ENCODE measurements at places on chromosomes 6 and 20.

- no peak for DNase-seq
Observed at GRCh38 chr20:62269871-62270270, 31.6 kb downstream of the OSBPL2 start.

DNA sequence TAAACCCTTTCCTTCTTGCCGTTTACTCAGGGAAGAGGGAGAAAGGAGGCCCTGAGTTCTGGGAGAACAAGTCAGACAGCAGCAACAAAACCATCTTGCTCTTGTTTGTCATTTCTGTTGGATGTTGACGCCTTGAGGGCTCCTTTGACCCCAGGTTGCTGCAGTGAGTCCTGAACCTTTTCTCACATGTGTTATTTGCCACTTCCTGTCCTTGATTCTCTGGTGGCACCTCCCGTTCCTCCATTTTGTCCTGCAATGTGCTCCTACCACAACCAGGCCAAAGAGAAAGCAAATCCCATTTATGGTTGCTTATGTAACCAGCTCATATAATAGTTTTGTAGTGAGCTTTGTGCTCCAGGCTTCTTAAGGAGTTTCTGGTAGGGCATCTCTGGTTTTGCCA lies 66.6 kb upstream of the ADGRF4 start:
- no peak for DNase-seq

GRCh38 chr20:31869942-31870725 lies at the start of the genes DUSP15 and TTLL9:
Gene DUSP15 (minus strand): TSS chr20:31870527. CDS start chr20:31870337, 190 bp downstream.
Gene TTLL9 (plus strand): TSS chr20:31870634. CDS start chr20:31871127, 493 bp downstream.
- no peak for DNase-seq

DNA sequence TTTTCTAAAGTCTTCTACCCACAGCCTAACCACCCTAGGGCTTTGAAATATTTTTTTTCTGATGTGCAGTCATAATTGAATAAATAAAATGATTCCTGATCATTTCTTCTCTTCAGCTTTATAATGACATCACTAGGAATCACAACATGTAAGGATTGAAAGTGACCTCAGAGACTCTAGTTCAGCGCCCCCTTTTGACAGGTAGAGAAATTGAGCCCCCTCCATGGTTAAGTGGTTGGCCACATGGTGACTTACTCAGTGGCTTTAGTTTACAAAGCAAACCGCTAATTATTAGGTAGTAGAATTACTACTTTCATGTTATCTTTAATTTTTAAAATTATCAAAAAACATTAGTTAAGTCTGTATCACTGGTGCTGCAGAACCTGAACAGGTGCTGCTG lies 13.3 kb upstream of the SLC2A12 start:
- DNase-seq, result no peak

GRCh38 chr6:107629548-107630129 lies 139.7 kb downstream of the SOBP start:
- no peak for DNase-seq

DNA sequence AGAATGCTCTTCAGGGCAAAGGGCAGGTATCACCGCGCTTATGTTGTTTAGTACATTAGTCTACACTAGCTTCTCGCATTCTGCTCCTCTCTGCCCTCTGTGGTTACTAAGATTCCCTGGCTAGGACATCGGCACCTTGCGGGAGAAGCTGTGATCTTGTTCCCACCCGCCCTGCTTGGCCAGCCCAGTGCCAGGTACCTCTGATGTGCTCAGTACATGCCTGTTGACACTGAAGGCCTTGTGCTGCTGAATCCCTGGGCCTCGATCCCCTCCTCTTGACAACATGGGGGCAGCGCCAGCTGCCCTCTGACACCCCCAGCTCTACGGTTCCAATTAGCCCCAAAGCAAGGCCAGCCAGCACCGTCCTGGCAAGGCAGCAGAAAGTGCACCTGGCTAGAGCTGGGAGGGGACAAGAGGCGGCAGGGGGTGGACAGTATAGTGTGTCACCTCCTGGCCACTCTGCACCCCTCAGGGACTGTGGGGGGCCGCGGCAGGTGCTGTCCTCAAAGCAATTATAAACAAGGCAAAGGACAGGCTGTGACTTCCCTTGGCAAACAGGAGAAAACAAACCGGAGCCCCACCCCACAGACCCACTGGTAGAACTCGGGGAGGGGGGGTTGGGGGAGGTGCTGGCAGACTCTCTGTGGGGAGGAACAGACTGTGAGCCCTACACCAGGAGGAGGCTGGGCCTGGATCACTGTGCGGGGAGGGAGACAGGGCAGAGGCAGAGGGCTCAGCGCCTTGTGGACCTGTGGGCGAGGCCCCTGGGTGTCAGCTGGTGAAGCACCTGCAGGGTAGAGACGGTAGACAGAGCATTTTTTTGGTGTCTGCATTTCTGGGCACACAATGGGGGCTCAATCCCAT lies 7.1 kb downstream of the TFEB start:
- DNase-seq, result no peak

DNA sequence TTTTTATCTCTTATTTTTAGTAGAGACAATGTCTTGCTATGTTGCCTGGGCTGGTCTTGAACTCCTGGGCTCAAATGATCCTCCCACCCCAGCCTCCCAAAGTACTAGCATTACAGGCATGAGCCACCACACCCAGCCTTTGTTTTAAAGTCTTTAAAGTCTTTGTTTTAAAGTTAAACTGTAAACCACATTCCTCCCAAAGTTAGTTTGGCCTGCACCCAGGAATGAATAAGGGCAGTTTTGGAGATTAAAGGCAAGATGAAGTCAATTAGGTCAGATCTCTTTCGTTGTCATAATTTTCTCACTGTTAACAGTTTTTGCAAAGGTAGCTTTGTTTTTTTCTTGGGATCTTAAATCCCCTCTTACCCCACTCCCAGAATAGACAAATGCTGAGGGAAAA lies 63.8 kb downstream of the UBR2 start:
- no peak for DNase-seq

GRCh38 chr6:131627724-131628682 lies at the start of gene MED23:
Gene MED23 (minus strand): TSS chr6:131628242. CDS start chr6:131628049, 193 bp downstream.
- DNase-seq, result peak; percentile 90

Data from stimulated activated CD8-positive, alpha-beta memory T cell treated with anti-CD3 and anti-CD28 coated beads, Interleukin-12 subunit alpha, Interleukin-12 subunit beta, amount 100 ng/mL, for 4 hours (primary cell).